Stimulated activated CD4-positive, alpha-beta T cell treated with anti-CD3 and anti-CD28 coated beads, Interleukin-15, amount 100 ng/mL, for 48 hours (primary cell): ENCODE measurements at places on chromosomes 3 and 15.

GRCh38 chr15:39429898-39430357 is 151.0 kb upstream of the THBS1 start:
- DNase-seq, result no peak

DNA sequence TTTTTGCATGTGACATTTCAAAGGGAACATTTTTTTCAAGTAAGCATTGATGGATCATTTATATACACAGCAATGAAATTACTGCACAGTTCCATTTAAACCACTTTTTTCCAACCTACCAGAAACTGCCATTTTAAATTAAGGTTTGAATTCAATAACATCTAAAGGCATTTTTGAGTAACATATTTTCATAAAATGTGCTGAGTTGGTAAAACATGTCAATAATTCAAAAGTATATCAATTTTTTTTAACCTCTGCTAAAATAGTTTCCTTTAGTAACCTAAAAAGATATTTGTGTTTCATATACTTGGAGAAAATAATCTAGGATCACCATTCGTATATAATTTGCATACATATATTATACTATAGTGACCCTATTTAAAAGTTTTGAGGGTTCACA is 355.1 kb upstream of the KCNMB2 start:
- DNase-seq, result no peak

- DNase-seq, result no peak
These were observed 89.4 kb downstream of the PDE8A start for GRCh38 chr15:85071061-85071460.

DNA sequence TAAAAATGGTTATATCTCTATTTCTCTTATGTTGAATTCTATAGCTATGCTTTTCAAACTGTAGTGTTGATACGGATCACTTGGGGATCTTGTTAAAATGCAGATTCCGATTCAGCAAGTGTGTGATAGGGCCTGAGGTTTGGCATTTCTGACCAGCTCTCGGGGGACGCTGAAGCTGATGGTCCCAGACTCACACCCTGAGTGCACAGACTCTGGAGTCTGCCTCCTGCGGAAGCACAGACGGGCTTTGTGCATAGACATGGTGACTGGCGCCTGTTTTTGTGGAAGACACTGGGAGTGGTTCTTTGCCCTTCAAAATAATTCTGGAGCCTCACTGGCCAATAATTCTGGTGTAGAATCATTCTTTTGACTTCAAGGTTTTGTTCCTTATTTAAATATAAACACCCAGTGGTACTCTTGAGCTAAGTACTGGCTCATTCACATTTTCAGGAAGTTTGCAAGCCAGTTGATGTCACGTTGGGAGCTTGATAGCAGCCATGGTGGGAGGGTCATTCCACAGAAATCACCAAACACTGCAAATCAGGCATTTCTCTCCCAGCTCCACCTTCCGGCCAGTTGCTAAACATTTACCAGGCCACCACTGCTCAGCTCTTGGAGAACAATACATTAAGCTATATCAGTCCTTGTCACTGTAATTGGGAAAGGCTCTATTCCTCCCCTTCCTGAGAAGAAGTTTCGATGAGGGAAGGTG is 19.2 kb downstream of the CLDN11 start:
- DNase-seq, result no peak

GRCh38 chr3:187150599-187150998 is 11.3 kb upstream of the RPL39L start:
- peak; percentile 52 for DNase-seq

- DNase-seq, result no peak
These were observed 146.1 kb downstream of the AQP9 start for GRCh38 chr15:58284293-58284692.
